ENCODE measurements at places on chromosomes 3 and 15.

- DNase-seq: no peak
Observed at GRCh38 chr3:65899226-65899625, 139.5 kb downstream of the MAGI1 start.

DNA sequence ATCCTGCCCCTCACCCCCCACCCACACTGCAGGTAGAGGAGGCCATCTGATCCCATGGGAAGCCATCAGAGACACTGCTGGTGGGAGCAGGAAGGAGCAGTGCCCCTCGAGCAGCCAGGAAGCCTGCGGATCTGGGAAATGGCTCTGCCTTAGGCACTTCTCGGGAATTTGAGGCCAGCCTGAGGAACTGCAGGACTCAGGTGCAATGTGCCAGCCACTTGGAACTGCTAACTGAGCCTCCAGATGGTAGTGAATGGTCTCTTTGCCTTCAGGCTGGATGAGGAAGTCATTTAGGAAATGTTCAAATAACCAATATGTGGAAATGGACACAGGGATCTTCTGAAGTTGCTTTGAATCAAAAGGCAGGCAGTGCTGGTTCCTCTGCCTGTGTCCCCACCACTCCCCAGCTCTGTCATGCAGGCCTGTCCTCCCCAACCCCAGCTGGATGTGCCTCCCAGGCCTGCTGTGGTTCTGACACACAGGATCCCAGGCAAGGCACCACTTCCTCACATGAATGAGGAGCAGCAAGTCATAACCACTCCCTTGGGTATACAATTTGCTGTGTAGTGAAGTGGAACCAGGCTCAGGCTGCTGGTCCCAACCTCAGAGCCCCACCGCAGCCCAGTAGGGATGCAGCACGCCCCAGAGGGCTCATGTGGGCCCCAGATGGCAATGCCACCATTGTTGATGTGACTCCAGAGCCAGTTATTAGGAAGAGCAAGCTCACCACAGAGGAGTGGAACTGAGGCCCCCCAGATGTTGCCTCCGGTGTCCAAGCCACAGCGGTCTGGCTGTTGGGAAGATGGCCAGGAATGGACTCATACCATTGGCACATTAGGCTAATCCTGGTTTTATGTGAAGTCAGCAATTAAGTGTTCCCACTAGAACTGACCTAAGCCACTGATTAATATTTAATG is 46.5 kb upstream of the LIMD1 start:
- DNase-seq: no peak

- DNase-seq: no peak
Observed at GRCh38 chr15:62994975-62995681, 47.4 kb upstream of the TPM1 start.

- DNase-seq: no peak
Observed at GRCh38 chr3:58497097-58497496, 5.2 kb downstream of the KCTD6 start.

GRCh38 chr15:31049111-31049510 is 52.4 kb downstream of the TRPM1 start:
- no peak for DNase-seq

DNA sequence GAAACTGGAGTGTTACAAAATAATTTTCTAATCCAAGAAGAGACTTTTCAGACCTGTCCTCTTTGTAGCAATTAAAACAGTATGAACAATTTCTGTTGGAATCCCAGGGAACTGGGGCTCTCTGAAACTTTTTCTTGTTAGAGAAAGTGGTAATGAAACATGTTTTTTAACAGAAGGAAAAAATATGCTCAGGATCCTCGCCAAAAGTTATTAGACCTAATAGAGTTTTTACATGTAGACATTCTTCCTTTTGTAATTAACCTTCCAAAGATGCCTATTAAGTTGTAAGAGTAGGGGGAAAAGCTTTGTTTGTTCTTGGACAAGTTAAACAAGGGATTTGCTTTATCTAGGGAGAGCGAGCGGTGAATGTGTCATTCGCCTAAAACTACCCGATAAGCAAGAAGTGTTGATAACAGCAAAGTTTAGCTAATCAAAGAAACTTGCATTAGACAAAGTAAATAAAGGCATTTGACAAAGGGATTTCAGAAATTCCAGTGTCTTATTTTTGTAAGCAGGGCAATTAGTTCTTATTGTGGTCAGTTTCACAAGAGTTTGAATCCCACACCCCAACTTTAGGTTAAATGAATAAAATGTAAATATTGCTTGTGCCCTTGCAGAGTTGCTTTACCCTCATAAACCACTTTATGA is 2.3 kb downstream of the RARB start:
- DNase-seq: no peak

DNA sequence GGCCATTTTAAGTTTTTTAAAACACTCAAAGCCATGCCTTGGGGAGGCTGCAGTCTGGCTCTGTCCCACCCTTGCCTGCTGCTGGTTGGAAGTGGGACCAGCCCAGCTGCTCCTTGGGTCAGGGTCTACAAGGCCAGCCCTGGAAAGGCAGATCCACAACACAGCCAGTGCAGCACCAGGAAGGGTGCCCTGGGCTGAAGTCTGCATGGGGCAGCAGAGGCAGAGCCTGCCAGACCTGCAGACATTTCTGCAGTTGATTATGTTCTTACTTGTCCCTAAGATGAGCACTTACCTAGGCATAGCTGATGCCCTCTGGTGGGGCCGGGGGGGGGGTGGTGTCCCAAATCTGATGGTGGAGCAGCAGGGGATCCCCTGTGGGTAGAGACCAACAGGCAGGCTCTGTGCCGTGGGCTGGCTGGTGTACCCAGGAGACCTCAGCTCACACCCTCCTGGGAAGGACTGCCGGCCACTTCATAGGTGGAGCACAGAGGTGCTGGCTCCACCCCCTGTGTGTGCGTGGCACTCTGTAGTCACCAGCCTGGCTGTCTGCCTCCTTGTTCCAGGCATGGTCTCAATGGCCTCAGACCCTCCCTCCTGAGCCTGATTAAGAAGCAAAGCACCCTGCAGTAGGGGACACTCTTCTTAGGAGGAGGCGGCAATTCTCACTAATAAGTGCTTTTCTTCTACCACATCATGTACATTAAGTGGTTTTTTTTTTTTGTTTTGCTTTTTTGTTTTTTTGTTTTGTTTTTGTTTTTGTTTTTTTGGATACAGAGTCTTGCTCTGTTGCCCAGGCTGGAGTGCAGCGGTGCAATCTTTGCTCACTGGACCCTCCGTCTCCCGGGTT is 97.4 kb upstream of the KLF13 start:
- DNase-seq: peak; percentile 51
